ENCODE measurements at places on chromosomes 11 and 22.

DNA sequence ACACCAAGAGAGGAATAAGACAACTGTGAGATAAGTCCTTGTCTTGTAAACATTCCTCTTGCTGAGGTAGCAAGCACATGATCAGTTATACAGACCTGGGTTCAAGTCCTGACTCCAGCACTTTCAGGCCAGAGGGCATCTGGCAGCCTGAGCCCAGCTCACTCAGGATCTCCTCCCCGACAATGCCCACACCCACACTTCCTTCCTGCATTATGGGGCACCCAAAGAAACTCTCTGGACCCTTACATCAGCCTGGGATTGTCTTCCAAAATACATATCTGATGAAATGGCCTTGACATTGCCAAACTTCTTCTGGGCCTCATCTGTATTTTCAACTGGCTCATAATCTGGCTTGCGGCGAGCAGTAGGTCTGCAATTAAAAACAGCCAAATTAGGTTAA is 48.6 kb downstream of the ARFGAP3 start:
- DNase-seq: no peak

DNA sequence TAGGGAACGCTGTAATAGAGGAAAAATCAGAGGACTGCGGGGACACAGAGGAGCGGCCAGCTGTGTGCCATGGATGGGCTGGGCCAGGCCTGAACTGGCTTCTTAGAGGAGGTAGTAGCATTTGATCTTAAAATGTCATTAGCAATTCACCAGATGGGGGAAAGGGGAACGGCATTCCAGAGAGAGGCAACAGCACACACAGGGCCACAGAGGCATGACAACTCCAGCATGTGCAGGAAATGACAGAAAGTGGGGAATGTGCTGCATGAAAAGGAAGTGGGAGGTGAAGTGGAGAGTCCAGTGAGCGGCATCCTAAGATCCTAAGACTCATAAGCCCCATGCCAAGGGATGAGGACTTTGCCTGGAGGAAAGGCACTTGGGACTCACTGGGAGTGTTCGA is 69.0 kb downstream of the UBASH3B start:
- DNase-seq: no peak

DNA sequence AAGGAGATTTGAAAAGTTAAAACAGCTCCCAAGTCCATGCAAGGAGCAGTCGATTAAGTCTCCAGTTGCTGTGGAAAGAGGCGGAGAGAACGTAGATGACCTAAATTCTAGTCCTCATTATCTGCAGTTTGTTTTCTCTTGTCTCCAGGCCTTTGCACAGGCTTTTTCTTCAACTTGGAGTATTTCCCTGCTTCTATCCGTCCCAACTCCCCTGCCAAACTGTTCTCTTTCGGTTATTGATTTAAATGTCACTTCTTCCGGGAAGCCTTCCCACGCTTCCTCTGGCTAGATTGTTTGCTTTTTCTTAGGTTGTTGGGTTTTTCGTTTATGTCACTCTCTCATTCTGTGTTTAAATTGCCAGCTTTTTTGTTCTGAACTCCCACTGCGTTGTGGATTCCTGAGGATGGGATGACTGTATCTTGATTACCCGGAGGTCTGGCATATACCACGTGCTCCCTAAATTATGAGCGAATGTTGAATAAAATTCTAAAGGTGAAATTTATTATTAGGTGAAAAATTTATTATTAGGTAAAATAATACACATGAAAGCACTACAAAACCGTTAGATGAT is 463 bp downstream of the TMEM126B start:
- DNase-seq: no peak

DNA sequence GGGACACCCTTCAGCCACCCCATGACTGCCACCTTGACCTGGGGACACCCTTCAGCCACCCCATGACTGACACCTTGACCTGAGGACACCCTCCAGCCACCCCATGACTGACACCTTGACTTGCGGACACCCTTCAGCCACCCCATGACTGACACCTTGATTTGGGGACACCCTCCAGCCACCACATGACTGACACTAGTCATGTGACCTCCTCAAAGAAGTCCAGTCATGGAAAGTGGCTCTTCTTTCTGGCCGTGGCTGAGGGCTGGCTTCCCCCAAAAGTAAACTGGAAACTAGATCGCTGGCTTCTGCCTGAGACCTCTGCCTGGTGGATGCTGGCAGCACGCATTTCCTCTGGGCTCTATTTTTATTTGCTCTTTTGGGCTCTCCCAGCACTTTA is 28.4 kb downstream of the ARFGAP2 start:
- DNase-seq: no peak

DNA sequence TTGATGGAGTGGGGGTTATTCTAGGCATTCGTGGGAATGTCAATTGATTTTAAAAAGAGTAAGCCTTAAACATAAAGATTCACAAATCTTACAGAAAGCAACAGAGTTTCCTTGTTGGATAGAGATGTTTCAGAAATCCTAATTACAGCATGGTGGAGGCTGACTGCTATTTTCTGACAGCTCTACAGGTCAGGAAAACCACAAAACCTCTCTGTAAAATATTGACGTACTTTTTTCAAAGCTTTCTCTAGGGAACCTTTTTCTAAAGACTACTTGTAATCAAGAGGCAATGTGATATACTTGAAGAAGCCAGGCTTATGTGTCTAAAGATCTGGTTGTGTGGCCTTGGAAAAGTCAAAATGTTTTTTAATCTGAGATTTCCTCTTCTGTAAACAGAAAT is 9.1 kb upstream of the OR8B8 start:
- no peak for DNase-seq

DNA sequence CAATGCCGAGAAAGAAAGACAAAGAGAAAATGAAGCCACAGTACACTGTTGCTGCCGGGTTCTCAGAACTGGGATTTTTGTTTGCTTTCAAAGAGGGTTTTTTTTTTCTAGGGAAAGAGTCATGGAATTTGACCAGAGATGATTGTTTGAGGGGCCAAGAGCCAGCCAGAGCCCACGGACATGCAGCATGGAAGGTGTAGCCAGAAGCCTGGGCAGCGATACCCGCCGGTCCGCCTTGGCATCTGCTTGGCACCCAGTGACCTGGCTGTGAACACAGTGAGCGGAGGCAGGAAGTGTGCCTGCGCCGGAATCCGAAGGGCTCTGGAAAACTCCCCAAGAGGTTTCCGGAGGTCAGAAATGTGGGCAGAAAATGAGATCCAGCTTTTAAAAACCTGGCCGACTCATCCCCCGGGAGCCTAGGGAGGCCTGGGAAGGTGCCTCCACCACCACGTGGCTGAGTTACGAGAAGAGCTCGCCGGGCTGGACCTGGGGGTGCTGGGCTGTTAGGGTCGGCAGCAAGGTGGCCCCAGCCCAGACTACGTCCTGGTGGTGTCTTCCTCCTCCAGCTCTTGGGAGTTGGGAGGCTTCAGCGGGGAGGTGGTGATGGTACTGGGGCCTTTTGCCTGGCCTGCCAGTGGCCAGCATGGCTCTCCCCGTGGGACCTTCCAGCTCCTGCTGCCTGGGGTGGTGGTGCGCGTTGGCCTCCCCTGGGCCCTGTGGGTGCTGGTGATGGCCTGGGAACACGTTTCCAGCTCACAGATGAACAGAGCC is 61.6 kb upstream of the PPARA start:
- DNase-seq: no peak

GRCh38 chr11:87213444-87213843 is 175.7 kb downstream of the TMEM135 start:
- DNase-seq: no peak

DNA sequence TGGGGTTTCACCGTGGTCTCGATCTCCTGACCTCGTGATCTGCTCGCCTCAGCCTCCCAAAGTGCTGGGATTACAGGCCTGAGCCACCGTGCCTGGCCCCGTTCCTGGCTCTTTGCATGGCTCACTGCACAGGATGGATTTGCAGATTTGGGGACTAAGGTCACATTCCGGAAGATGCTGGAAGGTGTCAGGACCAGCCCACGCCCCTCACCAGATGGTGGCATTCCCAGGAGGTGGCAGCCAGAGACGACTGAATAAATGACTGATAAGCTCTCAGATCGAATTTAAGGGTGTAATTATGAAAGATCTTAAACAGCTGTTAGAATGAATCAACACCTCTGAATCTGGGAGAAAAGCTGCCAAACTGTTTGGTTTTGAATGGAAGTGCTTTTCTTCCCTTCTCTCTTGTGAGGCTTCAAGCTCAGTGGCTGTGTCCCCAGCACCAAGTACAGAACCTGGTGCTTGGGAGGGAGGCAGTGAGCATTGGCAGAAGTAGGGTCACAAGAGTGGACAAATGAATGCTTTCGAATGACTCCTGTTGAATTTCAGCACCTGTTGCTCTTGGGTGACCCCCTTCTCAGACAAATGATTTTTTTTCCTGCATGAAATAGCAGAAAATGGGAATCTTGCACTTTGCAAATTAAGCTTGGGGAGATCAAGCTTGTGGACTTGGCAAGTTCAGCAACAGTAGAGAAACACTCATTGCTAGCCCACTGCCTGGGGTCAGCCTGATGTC is 69.6 kb downstream of the KIAA1671 start:
- DNase-seq: no peak

DNA sequence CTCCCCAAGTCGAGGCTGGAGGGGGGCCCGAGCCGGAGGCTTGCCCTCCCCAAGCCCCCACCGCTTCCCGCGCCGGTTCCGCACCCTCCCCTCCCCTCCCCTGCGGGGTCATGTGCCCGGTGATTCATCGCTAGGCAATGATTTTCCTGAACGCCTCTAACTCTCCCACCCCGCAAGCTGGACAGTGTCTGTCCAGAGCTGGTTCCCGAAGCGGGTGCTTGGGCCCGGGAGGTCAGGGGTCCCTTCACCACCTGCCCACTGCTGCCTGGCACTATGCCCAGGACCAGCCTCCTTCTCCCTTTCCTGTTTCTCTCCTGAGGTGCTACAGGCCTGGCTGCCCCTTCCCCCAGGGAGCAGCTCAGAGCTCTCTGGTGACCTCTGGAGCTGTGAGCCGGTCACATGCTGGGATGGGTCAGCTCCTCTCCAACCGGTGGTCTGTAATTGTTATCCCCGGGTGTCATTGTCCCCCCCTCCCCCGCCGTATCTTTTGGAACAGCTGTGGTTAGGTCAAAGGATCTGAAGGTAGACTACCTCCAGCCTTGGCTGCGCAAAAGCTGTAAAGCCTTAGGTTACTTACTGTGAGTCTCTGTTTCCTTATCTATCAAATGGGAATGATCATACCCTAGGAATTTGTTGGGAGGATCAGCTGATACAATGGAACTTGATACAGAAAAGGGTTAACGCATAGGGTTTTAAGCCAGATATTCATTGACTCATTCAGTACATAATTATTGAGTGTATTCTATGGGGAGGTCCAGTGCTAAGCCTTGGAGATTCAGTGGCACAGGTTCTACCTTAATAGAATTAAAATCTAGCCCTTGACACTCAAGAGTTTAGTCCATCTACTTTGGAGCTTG is 753 bp downstream of the STX3 start:
- DNase-seq: no peak

GRCh38 chr22:25845985-25846745 is 104.2 kb downstream of the MYO18B start:
- DNase-seq: no peak

DNA sequence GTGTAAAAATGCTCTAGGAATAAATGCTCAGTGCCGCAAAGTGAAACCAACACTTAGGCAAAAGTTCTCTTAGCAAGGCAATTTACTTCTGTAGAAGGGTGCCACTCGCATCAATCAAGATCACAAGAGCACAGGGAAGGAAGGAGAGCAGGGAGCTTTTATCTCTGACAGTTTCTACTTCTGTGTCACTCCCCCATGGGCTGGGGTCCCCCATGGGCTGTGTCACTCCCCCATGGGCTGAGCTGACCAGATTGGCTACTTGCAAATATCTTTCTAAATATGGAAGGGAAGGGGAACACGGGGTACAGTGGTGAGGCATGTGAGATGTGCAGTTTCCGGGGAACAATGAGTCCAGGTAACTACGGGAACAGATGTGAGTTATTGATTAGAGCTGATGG is 397 bp downstream of the OR52N2 start:
- no peak for DNase-seq

- no peak for DNase-seq
Measured at GRCh38 chr11:22774716-22775115, 54.9 kb downstream of the SVIP start.

DNA sequence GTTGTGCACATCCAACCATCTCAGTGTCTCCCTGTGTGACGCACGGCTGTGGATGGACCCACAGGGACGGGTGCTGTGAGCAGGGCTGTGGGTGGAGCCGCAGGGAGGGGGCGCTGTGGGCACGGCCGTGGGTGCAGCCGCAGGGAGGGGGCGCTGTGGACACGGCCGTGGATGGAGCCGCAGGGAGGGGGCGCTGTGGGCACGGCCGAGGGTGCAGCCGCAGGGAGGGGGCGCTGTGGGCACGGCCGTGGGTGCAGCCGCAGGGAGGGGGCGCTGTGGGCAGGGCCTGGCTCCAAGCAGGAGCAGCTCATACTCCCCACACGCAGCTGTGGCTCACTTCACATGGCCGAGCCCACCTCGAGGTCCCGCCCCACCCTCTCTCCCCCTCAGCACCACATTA is 6.0 kb upstream of the MAPK11 start:
- DNase-seq: no peak

GRCh38 chr22:16970446-16970845 is 37.6 kb downstream of the GAB4 start:
- no peak for DNase-seq

DNA sequence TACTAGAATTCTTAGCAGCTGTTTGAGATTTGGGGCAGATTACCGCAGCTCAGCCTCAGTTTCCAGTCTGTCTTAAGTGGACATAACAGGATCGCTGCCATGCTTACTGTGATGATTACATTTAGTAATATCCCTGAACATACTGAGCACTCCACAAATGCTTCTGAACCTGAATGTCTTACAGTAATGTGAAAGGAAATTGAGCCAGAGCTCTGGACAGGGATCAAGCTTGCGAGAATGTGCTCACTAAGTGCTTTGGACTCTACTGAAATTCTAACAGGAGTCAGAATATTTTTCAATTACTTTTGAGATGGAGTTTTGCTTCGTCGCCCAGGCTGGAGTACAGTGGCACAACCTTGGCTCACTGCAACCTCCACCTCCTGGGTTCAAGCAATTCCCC is 118.6 kb upstream of the RASSF10 start:
- DNase-seq: no peak

GRCh38 chr11:31337806-31338205 is 31.7 kb downstream of the DCDC1 start:
- no peak for DNase-seq

DNA sequence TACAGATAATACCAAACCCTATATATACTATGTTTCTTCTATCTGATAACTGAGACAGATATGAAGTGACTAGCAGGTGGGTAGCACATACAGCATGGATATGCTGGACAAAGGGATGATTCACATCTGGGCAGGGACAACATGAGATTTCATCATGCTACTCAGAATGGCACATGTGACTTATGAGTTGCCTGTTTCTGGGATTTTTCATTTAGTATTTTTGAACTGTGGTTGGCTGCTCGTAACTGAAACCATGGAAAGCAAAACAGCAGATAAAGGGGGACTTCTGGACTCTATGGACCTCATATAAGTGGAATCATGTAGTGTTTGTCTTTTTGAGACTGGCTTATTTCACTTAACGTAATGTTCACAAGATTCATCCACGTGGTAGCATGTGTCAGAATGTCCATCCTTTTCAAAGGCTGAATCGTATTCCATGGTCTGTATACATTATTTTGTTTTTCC is 883.0 kb downstream of the TBC1D22A start:
- no peak for DNase-seq

Data from SW 1271 (cell line).